ENCODE measurements at places on chromosomes 7 and 10.

DNA sequence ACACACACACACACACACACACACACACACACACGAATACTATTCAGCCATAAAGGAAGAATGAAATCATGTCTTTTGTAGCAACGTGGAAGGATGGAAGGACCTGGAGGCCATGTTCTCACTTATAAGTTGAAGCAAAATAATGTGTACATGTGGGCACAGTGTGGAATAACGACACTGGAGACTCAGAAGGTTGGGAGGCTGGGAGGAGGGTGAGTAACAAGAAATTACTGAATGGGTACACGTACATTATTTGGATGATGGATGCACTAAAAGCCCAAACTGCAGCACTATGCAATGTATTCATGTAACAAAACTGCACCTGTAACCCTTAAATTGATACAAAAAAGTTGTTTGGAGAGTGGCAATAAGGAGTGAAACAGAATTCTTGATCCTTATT is 32.1 kb downstream of the KMT2C start:
- no peak for DNase-seq

DNA sequence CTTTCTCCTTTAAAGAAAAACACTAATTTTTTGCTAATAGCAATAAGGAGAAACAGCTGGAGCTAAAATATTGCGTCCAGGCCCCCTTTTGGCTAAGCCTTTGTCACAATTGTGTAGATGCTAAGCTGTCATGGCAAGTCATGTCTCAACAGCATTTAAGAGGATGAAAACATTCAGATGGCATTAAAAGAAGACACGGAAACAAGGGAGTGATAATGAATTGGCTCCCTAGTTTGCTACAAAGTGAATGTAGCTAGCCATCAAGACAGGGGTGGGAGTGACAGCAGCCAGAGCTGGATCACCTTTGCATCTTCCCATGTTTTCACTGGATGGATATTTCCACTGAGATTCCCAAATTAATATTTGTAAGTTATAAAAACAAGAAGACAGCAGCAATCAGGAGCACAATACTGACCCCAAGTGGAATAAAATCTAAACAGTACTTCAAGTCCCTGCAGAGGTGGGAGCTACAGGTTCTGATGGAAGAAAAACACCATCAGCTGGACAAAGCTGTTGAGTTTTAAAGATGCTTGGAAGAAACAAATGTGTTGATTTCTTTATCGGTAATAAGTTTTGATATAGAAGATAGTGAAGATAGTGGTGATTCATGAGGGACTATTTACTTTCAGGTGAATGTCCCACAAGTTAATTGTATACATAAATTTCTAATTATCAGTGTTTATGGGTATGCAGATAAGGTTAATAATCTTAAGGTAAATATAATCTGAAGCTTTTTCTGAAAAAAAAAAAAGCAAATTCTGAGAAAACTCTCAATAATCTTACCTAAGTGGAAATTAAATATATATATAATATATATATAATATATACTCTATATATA is 129.4 kb downstream of the SLC16A9 start:
- DNase-seq: no peak

DNA sequence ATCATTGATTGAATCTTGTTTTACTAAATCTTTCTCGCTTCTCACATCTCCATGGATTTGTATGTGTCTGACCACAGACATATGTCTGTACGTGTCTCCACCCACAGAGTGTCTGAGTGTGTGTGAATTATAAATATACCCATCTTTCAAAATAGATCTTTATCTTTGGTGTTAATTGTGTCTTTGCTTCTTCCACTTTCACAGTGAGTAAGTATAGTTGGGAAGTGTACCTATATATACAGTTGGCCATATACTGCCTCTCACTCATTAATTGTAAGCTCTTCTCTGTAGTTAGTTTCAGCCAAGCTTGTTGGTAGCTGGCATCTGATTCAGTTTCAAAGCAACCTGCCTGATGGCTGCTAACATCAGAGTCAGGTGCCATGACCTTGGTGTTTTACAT is 18.4 kb downstream of the EEPD1 start:
- no peak for DNase-seq

GRCh38 chr7:47945261-47946015 is 2.8 kb downstream of the PKD1L1 start:
- DNase-seq: peak; percentile 30

GRCh38 chr10:62414359-62414758 is 40.2 kb downstream of the ZNF365 start:
- no peak for DNase-seq

DNA sequence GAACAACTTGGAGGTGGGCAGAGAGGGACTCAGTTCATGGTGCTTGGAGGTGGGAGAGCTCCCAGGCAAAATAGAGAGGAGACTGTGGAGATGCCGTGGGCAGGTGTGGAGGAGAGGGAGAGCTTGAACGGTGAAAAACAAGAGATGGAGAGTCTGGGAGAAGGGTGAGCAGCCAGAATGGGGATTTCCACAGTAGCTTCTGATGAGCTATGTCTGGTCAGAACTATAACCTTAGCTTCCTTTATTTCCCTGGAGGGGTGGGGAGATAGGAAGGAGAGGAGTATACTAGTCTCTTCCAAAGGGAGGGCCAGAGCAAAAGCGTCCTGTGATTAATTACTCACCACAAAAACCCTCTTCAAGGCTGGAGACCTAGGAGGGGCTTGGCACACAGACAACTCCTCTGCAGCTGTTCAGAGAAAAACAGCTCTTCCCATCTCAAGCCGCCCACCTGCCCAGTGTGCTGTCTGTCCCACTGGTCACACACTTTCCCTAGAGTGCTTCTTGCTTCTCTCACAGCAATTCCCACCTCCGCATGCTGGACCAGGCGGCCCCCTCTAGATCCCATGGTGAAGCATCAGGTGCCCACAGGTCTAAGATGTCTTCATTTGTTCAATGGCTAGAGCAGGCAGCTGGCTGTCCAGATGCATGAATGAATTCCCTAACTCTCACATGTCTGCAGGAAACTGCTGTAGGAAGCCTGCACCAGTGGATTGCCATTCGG is 41.9 kb downstream of the TAS2R41 start:
- no peak for DNase-seq

GRCh38 chr7:159331462-159331861 is 186.8 kb upstream of the VIPR2 start:
- no peak for DNase-seq

GRCh38 chr10:63673246-63673645 is 152.0 kb downstream of the REEP3 start:
- DNase-seq: no peak

GRCh38 chr7:158108646-158109293 is 478.9 kb downstream of the PTPRN2 start:
- no peak for DNase-seq

DNA sequence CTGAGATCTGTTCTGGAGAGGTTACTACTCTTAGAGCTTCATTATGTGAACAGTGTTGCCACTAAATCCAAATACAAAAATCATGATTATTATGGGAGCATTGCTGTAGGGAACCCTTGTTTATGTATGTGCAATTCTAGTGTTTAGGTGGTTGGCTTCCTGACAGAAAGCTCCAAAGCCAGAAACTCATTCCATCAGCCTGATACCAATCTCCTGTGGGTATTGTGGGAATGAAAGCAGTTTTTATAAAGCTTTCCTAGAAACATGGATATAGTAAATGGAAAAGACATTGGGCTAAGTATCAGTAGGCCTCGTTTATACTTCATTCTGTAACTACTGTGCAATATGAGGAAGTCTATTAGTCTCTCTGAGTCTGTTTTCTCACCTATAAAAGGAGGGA is 6.4 kb downstream of the SDK1 start:
- no peak for DNase-seq

DNA sequence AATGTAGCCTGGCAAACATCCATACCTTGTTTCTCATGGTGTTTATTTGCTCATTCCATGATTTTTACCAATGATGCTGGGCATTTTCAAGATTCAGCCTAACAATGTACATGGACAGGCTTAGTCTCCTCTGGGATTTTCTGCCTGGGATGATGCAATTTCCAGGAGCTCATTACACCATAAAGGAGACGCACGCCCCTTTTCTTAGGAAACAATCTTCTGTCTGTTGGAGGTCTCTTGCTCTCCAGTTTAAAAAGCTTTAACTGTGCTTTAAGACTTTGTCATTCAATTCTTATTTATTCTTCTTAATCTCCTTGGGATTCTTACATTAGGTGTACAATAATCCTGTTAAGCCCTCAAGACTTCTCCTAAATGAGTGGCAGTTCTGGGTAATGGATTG is 150.3 kb upstream of the NRP1 start:
- no peak for DNase-seq

- no peak for DNase-seq
Observed at GRCh38 chr7:21550076-21550475, 7.2 kb downstream of the DNAH11 start.

DNA sequence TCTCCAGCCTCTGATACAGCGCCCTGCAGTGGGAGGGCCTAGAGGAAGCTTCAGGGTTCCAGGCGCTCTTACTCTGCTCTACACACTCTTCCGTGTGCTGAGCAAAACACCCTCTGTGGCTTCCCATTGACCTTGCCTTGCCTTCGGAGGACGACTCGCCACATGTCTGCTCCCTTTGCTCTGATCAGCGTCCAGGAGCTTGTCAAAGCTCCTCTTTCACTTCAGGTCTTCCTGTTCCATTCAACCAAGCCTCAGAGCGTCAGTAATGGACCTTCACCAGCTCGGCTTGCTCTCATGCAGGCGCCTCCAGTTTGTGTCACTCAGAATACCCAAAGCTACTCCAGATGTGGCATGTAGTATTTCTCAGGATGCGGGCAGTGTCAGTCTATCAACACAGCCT is 173.9 kb downstream of the ARID5B start:
- DNase-seq: no peak

GRCh38 chr7:142002179-142002578 is 6.5 kb downstream of the MGAM start:
- no peak for DNase-seq

DNA sequence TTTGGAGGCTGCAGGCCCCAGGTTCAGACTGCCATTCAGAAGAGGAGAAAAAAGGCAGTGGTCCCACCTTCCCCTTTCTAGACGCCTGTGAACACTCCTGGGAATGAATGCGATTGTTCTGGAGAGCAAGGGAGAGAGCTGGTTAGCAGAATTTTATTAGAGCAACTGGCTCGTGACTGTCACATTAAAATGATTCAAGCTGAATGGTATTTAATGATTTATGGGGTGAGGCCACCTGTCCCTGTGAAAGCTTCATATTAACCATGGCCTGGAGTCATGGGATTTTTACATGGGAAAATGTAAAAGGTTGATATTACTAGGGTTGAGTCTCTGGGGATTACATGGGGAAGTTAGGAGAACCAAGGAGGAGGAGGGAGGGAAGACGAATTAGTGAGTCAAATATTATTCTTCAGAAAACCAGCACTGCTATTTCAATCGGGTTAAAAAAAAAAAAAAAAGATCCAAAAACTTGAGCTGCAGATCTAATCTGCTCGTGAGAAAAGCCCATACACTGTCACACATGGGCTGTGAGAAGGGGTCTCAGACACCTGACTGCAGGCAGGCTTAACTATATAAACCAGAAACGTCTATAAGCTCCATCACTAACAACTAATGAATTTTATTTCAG is 8.3 kb downstream of the CXCL12 start:
- DNase-seq: no peak

- DNase-seq: no peak
Observed at GRCh38 chr7:3955751-3956696, 655.0 kb downstream of the SDK1 start.

GRCh38 chr10:6142644-6143043 is 53.8 kb downstream of the RBM17 start:
- DNase-seq: no peak

DNA sequence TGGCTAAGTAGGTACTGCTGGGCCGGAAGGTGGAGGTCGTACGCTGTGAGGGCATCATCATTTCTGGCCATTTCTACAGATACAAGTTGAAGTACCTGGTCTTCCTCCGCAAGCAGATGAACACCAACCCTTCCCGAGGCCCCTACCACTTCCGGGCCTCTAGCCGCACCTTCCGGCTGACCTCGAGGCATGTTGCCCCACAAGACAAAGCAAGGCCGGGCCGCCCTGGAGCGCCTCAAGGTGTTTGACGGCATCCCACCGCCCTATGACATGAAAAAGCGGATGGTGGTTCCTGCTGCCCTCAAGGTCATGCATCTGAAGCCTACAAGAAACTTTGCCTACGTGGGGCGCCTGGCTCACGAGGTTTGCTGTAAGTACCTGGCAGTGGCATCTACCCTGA is 56.8 kb downstream of the ATXN7L1 start:
- no peak for DNase-seq

GRCh38 chr7:128830231-128831177 is at the start of gene FLNC:
Gene FLNC (plus strand): TSS chr7:128830406. CDS start chr7:128830638, 232 bp downstream.
- no peak for DNase-seq
